ENCODE measurements at places on chromosomes 5 and 9.

DNA sequence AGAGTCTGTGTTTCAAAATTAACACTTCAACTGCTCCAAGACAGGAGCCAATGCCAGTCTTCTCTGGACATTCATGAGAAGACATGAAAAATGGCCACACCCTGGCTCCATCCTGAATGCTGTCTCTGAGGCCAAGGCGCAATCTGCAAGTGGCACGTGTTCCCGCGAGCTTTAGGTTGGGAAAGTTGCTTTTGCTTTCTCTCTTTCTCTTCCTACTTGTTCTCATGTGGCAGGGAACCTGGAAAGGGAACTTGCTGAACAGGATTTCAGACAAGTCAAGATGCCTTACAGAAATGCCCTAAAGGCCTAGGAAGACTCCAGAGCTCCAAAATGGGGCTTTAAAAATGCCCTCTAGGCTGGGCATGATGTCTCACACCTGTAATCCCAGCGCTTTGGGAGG lies 91.9 kb upstream of the OTULINL start:
- peaks cover 3% of the 10 kb centered on the region for H3K36me3 ChIP-seq
- no peak for DNase-seq
- no peak overlapping the region for H3K27ac ChIP-seq
- H3K4me3 ChIP-seq = no peak overlapping the region
- H3K4me1 ChIP-seq = peaks cover 2% of the 10 kb centered on the region
- H3K27me3 ChIP-seq = no peaks in the 10 kb centered on the region

DNA sequence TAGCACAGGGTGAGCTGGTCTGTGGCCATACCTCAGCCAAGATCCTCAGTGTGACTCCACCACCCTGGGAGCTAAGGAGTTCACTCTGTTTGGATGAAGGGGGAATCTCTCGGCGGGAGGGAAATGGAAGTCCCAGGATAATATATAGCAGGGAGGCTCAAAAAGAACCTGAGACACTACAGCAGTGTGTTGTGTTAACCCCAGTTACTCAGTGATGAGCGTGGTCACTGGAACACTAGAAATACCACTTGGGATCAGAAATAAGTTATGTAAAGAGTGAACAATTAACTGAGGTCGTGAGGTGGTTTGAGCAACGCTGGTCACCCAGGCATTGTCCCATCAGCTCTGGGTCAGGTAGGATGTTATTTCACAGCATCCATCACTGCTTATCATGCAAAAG lies 59.3 kb upstream of the ADAMTS16 start:
- H3K27ac ChIP-seq = no peak overlapping the region
- H3K4me1 ChIP-seq = no peaks in the 10 kb centered on the region
- no peak overlapping the region for H3K4me3 ChIP-seq

- peaks cover 22% of the 10 kb centered on the region for H3K4me1 ChIP-seq
- no peaks in the 10 kb centered on the region for H3K27me3 ChIP-seq
- peaks cover 59% of the 10 kb centered on the region for H3K36me3 ChIP-seq
- DNase-seq = no peak
Observed at GRCh38 chr5:177327539-177328522, 16.1 kb upstream of the MXD3 start.

GRCh38 chr9:131744171-131744719 lies 4.4 kb upstream of the RAPGEF1 start:
- no peak for DNase-seq
- peaks cover under 1% of the 10 kb centered on the region for H3K36me3 ChIP-seq
- H3K4me1 ChIP-seq = peaks cover 49% of the 10 kb centered on the region
- H3K27ac ChIP-seq = peak overlapping the region; percentile 79
- H3K27me3 ChIP-seq = no peaks in the 10 kb centered on the region

DNA sequence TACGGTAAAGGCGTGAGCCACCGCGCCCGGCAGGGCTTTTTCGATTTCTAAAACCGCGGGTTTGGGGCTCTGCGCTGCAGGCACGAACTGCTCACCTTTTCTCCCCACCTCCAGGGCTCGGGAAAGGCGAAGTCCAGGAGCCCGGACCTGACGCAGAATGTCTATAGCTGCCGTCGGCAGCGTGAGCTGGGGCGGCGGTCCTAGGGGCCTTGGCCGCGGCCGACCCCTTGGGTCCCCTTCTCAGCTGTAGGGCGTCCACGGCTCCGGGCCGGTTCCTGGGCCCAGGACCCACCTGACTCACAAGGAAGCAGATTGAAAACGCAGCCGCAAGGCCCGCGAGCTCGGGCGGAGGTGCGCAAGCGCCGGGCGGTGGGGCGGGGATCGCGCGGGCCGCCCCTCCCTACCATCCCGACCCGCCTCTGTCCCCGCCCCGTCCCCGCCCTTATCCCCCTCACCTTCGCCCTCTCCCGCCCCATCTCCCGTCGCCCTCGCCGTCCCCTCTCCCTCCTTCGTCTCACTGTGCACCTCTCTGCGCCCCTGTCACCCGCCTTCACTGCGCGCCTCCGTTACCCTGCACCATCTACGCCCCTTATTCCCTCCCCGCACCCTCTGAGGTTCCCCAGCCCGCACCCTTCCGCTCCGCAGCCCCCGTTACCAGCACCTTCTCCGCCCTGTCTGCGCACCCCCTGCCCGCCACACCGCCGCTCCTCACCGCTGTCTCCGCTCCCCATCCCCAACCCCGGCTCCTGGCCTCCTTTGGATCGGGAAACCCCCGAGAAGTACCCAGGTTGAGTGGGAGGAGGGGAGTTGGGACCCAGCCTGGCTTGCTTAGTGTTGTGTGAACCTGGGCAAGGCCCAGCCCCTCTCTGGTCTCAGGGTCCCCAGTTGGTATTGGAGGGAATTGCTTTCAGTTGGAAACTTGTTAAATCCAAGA lies at the start of gene HDHD3:
Gene HDHD3, minus strand, starts transcription at position 353 of the 934 bp plus-strand sequence. CDS start 2,632 bp downstream, outside the sequence.
- H3K4me3 ChIP-seq = peak within 1 kb of the TSS; percentile 84
- H3K4me1 ChIP-seq = peaks cover 21% of the 10 kb centered on the region
- peaks cover 30% of the 10 kb centered on the region for H3K36me3 ChIP-seq
- peak within 1 kb of the TSS; percentile 91 for H3K27ac ChIP-seq

DNA sequence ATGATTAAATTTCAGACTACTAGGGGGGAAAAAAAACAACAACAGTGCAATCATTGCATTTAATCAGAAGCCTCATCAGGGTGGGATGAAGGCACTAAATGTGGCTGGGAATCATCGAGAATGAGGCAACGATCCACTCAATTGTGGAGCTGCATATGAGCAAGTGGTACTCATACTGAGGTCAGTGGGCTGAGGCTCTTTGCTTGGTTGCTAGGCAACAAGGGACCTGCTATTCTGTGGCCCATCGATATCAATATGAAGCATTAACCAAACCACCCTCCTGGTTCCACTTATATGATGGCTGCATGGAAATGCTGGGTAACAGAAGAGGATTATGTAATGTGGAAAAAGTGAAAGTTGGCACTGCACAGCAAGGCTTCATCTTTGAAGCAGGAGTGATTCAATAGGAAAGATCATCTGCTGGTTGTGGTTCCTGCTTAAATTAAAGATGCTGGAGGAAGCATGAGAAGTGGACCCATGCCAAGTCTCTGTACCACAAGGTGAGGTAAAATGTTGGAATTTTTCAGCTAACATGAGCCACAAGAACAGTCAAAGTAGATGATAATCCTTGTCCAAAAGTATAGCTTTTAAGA lies 159.8 kb upstream of the HMHB1 start:
- H3K27ac ChIP-seq = peak overlapping the region; percentile 79
- DNase-seq = no peak
- H3K36me3 ChIP-seq = no peaks in the 10 kb centered on the region
- H3K4me1 ChIP-seq = peaks cover 24% of the 10 kb centered on the region
- H3K4me3 ChIP-seq = no peak overlapping the region

DNA sequence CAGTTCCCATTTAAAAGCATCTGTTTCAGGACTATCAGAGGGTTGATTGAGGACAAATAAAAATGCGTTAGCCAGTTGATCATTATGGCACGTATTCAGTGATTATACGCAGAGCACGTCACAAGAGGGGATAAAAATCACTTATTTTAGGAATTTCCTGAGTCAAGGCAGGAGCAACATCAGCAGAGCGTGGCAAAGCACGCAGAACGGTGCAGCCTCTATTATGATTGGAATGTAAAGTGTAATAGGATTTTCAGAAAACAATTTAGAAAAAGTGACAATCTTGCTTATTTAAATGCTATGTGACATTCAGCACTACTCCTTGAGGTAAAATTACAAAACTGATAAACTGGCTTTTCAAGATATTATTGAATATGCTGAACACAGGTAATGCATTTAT lies 413.6 kb upstream of the DAP start:
- H3K36me3 ChIP-seq = no peaks in the 10 kb centered on the region
- DNase-seq = no peak
- H3K27me3 ChIP-seq = peaks cover 14% of the 10 kb centered on the region
- peaks cover 17% of the 10 kb centered on the region for H3K4me1 ChIP-seq
- H3K4me3 ChIP-seq = no peak overlapping the region
- H3K27ac ChIP-seq = no peak overlapping the region

GRCh38 chr9:99066571-99066970 lies 38.3 kb upstream of the TGFBR1 start:
- H3K27me3 ChIP-seq = no peaks in the 10 kb centered on the region
- no peak for DNase-seq
- H3K27ac ChIP-seq = no peak overlapping the region

DNA sequence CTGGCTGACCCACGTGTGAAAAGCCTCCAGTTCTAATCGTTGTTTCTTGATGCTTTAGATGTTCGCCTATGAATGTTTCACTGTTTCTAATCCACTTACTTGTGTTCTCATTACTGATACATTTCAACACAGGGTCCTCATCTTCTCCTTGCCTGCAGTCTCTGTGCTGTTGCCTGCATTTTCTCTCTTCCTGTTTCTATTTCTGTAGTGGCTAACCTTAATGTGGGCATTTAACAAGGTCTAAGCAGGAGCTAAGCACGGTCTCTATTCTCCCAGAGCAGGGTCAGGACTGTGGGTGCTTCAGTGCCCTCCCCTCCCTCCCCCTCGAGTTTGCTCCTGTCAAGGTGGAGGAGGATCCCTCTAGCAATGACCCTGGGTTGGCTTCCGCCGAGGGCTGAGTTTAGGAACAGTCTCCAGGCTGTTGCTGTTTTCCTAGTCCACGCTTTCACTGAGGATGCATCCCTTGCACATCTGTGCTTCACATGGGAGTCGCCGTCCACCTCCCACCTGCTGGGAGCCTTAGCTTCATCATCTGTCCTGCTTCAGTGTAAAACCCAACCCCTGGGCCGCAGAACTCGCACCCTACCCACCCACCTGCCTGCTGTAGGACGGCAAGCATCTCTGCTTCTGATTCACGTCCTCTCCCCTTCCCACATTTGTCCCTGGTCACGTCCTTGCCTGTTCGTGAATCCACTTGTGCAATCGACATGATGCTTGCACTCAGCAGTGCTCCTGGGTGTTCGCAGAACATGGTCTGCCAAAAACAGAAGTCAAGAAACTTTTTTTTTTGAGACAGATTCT lies 2.4 kb upstream of the EXOC3 start:
- DNase-seq = no peak
- peaks cover under 1% of the 10 kb centered on the region for H3K27me3 ChIP-seq
- peaks cover 25% of the 10 kb centered on the region for H3K36me3 ChIP-seq
- H3K4me3 ChIP-seq = no peak overlapping the region
- peaks cover 27% of the 10 kb centered on the region for H3K4me1 ChIP-seq

GRCh38 chr9:88992556-88992955 lies 1.3 kb downstream of the S1PR3 start:
- peaks cover 69% of the 10 kb centered on the region for H3K27me3 ChIP-seq
- no peak for DNase-seq
- H3K4me3 ChIP-seq = no peak overlapping the region

DNA sequence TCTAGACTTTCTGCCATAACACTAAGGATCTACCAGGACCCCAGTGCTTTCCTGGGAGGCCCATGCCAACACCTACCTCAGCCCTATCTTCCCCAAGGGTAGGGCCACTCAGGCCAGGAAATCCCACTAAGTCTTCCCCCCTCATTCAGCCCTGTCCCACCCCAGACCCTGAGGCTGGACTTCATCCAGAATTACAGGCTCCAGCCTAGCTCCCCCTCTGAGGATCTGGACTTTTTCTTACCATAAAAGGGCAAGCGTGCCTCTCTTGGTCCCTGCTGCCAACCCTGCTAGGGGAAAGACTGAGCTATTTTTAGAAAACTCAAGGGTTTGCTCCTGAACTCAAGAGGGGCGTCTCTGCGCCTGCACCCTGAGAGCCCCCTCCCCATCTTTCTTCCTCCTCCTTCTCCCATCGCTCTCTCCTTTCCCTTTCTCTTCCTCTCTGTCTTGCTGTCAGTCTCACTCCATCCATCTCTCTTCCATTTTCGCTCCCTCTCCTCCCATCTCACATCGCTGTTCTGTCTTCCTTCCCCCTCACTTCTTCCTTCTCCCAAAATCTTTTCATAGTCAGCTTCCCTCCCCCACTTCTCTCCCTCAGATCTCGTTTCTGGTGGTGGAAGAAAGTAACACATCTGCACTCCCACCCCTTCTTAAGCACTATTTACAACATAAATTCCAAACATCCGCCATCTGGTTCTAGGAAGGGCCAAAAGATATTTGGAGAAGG lies 38.1 kb upstream of the IL17B start:
- no peak overlapping the region for H3K4me3 ChIP-seq
- H3K27ac ChIP-seq = no peak overlapping the region
- no peaks in the 10 kb centered on the region for H3K27me3 ChIP-seq
- no peak for DNase-seq
